ENCODE measurements at places on chromosomes 1 and 21. TPM values are rescaled to one million over a fixed set of nuclear protein-coding genes. Genes with fewer than 3 reads are reported as not detected.
A peak's percentile ranks its signal among the peaks of the same experiment; 100 is the strongest.

The KCNN3 gene
- 15.1 TPM for total RNA-seq

The ERRFI1 gene
- total RNA-seq, result 8.1 TPM

The HAO2 gene
- total RNA-seq, result not detected

The TNFRSF4 gene
- 12.6 TPM for total RNA-seq

The SLC44A5 gene
- total RNA-seq, result 4.0 TPM

The CFHR4 gene
- total RNA-seq, result 0.40 TPM

The SPEN gene
- 63.0 TPM for total RNA-seq

The RAB29 gene
- 31.7 TPM for total RNA-seq

The FNDC5 gene
- not detected for total RNA-seq

GRCh38 chr1:225400968-225401367, 26.9 kb downstream of the LBR start:
- DNase-seq, result no peak
- no peak overlapping the region for H3K27ac ChIP-seq
- H3K36me3 ChIP-seq, result no peaks in the 10 kb centered on the region
- no peaks in the 10 kb centered on the region for H3K27me3 ChIP-seq

DNA sequence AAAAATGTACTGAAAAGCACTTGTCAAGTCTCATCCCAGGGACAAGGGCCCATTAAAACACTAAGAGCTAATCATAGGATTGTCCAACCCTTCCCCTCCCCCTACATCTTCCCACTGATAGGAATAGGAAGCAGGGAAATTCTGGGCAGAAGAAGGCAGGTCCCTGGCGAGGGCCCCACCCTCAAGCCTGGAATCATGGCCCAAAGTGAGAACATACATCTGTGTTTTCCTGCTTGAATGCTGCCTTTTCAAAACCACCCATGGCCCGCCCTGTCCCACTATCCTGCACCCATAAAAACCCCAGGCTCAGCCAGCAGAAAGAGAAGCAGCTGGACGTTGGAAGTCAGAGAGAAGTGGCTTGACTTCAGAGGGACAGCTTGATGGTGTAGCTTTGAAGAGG, 4.8 kb downstream of the DNAI4 start:
- H3K27ac ChIP-seq, result no peak overlapping the region
- DNase-seq, result no peak
- no peaks in the 10 kb centered on the region for H3K36me3 ChIP-seq
- no peaks in the 10 kb centered on the region for H3K27me3 ChIP-seq

DNA sequence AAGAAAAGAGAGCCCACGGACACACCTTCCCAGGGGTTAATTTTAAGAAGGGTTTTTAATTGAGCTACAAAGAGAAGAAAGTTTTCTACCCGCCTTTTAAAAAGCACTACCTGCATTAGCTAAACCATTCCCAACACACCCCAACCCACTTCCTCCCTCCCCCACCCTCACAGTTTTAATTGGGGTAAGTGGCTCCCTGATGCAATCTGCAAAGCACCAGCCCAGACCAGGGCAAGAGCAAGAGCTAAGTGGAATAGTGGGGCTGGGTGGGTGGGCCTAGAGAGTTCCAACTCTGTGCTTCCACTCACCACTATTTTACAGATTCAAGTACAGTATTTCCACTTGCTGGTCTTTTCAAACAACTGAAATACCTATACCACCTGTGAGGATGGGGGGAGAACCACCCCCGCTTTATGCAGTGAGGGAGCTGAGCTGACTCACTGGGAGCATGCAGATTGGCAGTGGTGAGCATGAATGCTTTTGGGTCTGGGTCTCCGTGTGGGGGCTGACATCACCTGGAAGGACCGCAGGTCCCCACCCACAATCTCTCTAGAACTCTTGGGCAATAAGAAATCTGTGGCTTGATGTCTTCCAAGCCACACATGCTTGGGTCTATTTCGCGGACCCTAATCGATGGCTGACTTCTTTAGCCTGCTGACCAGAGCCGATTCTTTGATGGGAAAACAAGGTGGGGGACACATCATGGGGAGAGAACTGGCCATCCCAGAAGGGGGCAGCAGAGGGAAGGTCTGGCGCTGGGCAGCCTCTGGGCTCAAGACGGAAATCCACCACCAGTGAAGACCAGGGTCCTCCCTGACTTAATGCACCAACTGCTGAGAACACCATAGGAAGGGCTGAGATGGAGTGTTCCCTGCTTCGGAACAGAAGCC, 95.5 kb downstream of the SSBP3 start:
- no peak overlapping the region for H3K27ac ChIP-seq
- DNase-seq, result no peak

- DNase-seq, result no peak
- no peak overlapping the region for H3K27ac ChIP-seq
- H3K36me3 ChIP-seq, result no peaks in the 10 kb centered on the region
- no peaks in the 10 kb centered on the region for H3K27me3 ChIP-seq
- H3K4me1 ChIP-seq, result no peaks in the 10 kb centered on the region
- H3K4me3 ChIP-seq, result no peak overlapping the region
These were observed 80.9 kb upstream of the ADAMTS5 start for GRCh38 chr21:27047658-27048314.

- H3K4me1 ChIP-seq, result peaks cover 18% of the 10 kb centered on the region
- DNase-seq, result peak; percentile 80
- no peaks in the 10 kb centered on the region for H3K27me3 ChIP-seq
These were observed 168.6 kb downstream of the TRIM33 start for GRCh38 chr1:114342376-114342775.

DNA sequence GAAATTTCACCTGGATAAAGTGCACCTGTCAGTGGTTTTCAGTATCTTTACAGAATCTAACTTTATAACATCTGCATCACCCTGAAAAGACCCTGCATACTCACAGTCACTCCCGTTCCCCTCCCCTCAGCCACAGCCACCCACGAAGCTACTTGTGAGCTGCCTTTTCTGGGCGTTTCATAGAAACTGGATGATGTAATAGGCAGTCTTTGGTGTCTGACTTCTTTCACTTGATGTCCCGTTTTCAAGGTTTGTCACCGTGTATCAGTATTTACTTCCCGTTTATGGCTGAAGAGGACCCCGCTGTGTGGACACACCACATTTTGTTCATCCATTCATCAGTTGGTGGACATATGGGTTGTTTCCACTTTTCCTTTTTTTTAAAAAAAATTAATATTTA, 47.8 kb upstream of the LRRC3 start:
- no peaks in the 10 kb centered on the region for H3K4me1 ChIP-seq
- DNase-seq, result no peak
- peaks cover 34% of the 10 kb centered on the region for H3K36me3 ChIP-seq
- no peak overlapping the region for H3K4me3 ChIP-seq
- H3K27me3 ChIP-seq, result no peaks in the 10 kb centered on the region

GRCh38 chr1:206012086-206012859, 9.1 kb upstream of the RAB7B start:
- peak overlapping the region; percentile 88 for H3K27ac ChIP-seq
- H3K36me3 ChIP-seq, result no peaks in the 10 kb centered on the region
- H3K27me3 ChIP-seq, result no peaks in the 10 kb centered on the region

DNA sequence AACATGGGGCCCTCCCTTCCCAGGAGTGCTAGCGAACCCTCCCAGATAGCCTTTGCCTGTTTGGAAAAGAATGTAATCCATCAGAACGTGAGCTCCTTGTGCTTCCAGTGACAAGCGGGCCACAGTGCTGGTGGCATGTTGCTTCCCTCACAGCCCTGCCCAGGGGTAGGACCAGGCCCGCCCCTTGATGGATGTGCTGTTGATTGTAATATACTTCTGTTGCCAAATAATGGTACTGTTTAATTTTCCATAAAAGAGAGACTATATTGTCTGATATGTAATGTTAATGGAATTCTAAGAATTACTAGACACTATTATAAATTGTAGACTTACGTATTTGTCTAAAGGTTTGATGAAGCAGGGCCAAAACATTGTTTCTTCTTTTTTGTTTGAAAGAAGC, 16.4 kb downstream of the ATP5PO start:
- no peak for DNase-seq
- no peaks in the 10 kb centered on the region for H3K4me1 ChIP-seq
- H3K27me3 ChIP-seq, result no peaks in the 10 kb centered on the region
- no peak overlapping the region for H3K4me3 ChIP-seq
- peaks cover 24% of the 10 kb centered on the region for H3K36me3 ChIP-seq

- no peaks in the 10 kb centered on the region for H3K4me1 ChIP-seq
- DNase-seq, result no peak
- no peaks in the 10 kb centered on the region for H3K36me3 ChIP-seq
- H3K27ac ChIP-seq, result no peak overlapping the region
- H3K4me3 ChIP-seq, result no peak overlapping the region
- no peaks in the 10 kb centered on the region for H3K27me3 ChIP-seq
These were observed 401.1 kb upstream of the LYPLAL1 start for GRCh38 chr1:218772575-218772974.

- H3K4me3 ChIP-seq, result no peak overlapping the region
- no peak for DNase-seq
- no peaks in the 10 kb centered on the region for H3K36me3 ChIP-seq
- H3K27ac ChIP-seq, result no peak overlapping the region
These were observed 2.3 kb upstream of the AUNIP start for GRCh38 chr1:25861316-25862286.

DNA sequence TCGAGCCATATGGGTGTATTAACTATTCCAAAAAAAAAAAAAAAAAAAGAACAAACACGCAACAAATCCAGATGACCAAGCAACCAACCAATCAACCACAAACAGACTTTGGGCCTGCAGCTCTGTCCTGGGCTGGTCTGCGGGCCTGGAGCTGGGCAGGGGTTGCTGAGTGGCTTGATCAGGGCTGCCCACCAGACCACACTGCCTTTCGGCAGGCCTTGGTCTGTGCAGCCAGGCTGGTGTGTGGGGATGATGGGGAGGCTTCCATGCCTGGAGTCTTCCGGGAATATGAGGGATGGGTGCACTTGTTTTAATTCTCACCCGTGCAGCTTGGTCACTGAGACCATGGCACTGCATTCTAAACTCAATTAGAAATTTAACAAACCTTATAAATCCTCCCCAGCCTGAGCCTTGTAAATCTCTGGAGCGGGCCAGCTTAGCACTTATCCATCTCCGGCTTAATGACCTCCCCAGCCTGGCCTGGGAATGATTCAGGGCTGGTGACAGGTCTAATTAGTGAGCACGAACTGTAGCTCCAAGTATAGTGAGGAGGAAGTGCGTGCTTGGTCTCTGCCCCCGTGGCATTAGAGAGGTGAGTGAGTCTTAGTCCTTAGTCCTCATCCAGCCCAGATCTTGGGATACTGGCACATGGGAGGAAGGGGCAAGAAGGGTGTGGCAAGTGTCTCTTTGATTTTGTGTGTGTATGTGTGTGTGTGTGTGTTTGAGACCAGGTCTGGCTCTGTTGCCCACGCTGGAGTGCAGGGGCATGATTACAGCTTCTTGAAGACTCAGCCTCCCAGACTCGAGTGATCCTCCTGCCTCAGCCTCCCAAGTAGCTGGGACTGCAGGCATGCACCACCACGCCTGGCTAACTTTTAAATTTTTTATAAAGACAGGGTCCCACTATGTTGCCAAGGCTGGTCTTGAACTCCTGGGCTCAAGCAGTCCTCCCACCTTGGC, 74.6 kb upstream of the CSF3R start:
- no peaks in the 10 kb centered on the region for H3K36me3 ChIP-seq
- H3K4me3 ChIP-seq, result no peak overlapping the region
- H3K27me3 ChIP-seq, result peaks cover 40% of the 10 kb centered on the region
- no peaks in the 10 kb centered on the region for H3K4me1 ChIP-seq
- H3K27ac ChIP-seq, result no peak overlapping the region
- no peak for DNase-seq

DNA sequence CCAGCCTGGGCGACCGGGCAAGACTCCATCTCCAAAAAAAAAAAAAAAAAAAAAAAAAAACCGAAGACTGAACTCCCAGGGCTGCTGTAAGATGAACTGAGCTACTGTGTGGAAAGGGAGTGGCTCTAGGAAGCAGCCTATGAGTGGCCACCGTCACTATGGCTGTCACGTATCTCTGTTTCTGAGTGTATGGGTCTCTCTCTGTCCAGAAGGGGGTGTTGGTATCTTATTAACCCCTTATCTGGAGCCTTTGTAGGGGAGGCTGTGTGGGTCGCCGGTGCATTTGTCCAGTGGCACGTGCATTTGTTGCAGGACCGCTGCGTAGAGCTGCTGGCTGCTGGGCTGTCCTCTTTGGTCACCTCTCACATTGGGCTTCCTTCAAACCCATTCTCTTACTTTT, 326.6 kb downstream of the CAMTA1 start:
- H3K4me3 ChIP-seq, result no peak overlapping the region
- H3K4me1 ChIP-seq, result no peaks in the 10 kb centered on the region

DNA sequence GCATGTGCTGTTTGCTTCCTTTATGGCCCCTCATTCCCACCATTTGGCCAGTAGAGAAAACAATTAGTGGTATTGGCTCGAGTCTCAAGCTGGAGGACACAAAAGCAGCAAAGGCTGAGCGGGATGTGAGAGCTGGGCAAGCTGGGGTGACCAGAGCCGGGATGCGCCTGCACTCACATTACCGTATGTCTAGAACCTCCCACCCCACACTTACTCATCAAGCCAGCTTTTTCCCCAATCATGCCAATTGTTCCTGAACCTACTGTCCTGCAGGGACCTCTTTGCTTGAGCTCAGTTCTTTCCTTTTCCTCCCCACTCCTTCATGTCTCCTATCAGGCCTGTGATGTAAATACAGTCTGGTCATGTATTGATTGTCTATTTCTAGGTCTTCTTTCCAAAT, 45.9 kb downstream of the KIRREL1 start:
- DNase-seq, result peak; percentile 16
- no peak overlapping the region for H3K27ac ChIP-seq
- no peaks in the 10 kb centered on the region for H3K27me3 ChIP-seq
- H3K4me3 ChIP-seq, result no peak overlapping the region
- H3K36me3 ChIP-seq, result no peaks in the 10 kb centered on the region

DNA sequence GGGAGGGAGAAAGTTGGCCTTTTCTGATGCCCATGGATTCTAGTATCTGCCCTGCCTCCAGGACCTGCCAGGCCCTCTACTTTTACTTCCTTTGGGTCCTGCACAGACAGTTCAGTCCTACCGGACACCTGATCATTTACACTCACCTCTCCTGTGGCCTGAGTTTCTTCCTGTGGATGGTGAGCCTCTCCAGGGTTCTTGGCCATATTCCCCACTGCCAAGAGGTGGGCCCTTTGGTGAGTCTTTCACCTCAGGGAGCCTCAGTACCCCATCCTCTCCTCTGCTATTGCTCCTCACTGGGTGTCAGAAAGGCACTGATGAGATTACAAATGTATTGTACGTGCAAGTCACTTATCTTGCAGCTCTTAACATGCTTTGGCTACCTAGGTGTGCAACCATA, 81.4 kb upstream of the ETV3 start:
- H3K27ac ChIP-seq, result no peak overlapping the region
- H3K4me1 ChIP-seq, result no peaks in the 10 kb centered on the region
- no peak for DNase-seq
- no peak overlapping the region for H3K4me3 ChIP-seq

DNA sequence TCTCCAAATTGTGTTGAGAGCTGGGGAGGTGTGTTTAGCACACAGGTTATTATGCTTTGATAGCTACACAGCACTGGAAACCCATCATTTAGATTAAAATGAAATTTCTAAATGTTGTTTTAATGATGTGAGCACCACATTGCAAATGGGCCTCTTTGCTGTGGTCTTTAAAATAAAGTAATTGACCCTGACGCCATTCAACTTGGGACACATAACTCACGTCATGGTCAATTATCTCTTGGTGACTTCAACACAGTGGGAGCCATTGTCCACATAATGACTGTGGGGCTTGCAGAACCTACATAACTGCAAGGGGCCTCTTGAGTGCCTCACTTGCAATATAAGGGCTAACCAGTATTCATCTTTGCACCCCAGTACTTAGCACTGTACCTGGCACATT, 280.4 kb downstream of the HLX start:
- no peaks in the 10 kb centered on the region for H3K27me3 ChIP-seq
- no peak for DNase-seq
- no peak overlapping the region for H3K4me3 ChIP-seq
- peaks cover 23% of the 10 kb centered on the region for H3K4me1 ChIP-seq
- H3K36me3 ChIP-seq, result no peaks in the 10 kb centered on the region

GRCh38 chr1:116948642-116949041, 38.9 kb downstream of the PTGFRN start:
- no peaks in the 10 kb centered on the region for H3K4me1 ChIP-seq
- peaks cover 5% of the 10 kb centered on the region for H3K36me3 ChIP-seq
- DNase-seq, result no peak
- no peak overlapping the region for H3K27ac ChIP-seq
- no peak overlapping the region for H3K4me3 ChIP-seq
- H3K27me3 ChIP-seq, result no peaks in the 10 kb centered on the region

Measured in spleen (tissue), 13 donors.